IPS-NIHi11 (cell line): ENCODE measurements at places on chromosomes 13 and 19.

DNA sequence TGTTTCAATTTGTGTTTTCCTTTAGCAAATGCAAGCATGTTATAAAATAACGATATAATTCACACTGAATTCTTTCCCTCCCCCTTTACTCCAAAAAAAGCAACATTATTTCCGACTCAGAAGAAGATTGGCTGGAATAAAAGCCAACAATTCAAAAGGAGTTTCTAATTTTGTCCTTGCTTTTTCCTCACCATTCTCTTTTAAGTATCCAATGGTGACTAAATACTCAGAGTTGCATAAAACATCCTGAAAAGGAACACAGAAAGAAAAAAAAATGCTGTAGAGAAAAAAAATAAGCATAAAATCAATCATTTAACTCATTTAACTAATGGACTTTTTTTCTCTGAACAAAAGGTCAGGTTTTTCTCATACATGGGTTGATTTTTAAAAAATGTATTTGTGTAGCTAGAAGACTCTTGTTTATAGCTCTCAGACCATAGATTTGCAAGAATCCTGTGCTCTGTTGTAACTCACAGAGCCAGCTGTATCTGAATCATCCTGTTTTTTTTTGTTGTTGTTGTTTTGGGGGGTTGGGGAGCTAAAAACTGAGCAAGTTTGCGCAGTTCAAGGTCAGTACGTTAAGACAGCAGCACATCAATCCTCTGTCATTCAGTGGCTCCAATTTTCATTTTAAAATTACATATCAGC is 108.1 kb downstream of the PCDH17 start:
- no peak for DNase-seq

- no peak for DNase-seq
Measured at GRCh38 chr13:42388326-42388725, 116.4 kb downstream of the AKAP11 start.

DNA sequence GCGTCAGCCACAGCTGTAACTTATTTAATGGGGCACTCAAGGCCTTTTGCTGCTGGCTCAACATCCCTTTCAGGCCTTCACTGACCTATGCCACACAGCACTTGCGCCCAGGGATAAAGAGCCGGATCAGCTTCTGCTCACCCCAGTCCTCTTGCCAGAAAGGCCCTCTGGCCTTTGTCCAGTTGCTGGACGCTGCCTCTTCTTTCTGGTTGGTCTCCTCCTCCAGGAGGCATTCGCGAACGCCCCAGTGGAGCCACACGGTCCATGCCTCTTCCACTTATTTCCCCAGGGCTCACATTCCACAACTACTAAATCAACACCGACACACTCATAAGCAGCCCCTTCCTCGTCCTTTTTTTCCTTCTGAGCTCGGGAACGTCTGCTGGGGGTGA is 3.7 kb upstream of the ZNF329 start:
- DNase-seq: no peak

DNA sequence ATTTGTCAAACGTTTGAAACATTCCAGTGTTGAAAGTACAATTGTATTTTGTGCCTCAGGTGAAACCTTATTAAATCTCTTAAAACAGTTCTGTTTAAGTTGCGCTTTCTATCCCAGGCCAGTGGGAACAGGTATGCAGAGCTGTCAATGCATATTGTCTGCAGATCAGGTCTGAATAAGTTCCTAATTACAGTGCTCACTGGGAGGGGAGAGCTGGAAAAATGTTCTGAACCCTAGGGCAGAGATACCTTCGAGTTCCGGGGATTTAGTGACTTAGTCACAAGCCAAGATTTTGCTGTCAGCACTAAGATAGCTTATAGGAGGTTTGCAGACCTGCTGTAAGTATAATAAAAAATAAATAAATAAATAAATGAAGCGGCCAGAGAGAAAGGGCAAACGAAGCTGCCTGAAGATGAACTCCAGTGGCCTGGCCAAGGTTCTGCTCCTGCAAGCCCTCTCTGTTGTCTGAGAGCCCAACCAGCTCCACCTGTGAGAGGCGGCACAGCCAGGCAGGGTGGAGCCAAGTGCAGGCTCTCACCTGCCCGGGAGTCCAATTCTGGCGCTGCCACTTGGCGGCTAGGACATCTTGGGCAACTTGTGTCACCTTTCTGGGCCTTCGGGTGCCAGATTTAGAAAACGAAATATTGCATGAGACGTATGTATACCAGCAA is 97.9 kb upstream of the SLC7A1 start:
- peak; percentile 45 for DNase-seq

- no peak for DNase-seq
Measured at GRCh38 chr13:28533125-28533436, 38.2 kb upstream of the FLT1 start.

DNA sequence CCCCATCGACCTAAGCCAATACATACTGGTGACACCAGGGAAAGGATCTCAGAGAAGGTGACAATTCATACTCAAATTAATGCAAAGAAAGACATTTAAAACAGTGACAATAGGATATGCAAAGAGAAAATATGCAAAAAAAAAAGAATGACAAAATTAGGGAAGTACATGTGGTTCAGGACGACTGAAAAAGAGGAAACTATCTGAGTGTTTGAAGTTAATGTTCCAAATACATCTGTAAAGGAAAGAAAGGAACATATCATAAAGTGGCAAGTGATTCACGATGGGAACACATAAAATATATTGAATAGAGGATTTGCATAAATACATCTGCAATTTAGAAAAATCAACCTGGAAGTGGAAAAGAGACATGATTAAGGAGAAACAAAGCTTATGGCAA is 441.4 kb downstream of the SLITRK5 start:
- no peak for DNase-seq

- no peak for DNase-seq
Measured at GRCh38 chr13:24362435-24362952, 53.1 kb downstream of the C1QTNF9 start.

GRCh38 chr19:8083141-8083540 is 30.6 kb downstream of the CCL25 start:
- DNase-seq: no peak

- no peak for DNase-seq
Measured at GRCh38 chr13:109840201-109840892, 54.0 kb upstream of the IRS2 start.

- DNase-seq: peak; percentile 45
Measured at GRCh38 chr19:18339723-18340122, 675 bp upstream of the PGPEP1 start.

DNA sequence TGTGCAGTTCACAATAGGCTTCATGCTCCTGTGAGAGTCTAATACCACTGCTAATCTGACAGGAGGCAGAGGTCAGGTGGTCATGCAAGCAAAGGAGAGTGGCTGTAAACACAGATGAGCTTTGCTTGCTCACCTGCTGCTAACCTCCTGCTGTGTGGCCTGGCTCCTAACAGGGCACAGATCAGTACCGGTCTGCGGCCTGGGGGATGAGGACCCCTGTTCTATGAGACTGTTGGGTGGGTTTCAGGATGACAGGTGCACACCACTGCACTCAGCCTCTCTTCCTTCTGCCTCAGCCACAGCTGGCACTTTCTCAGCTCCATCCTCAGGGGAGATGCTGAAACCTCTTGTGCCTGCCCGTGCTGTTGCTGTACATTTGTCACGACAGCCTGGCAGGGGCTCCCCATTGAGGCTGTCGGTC is 9.7 kb downstream of the CLEC4G start:
- DNase-seq: no peak

DNA sequence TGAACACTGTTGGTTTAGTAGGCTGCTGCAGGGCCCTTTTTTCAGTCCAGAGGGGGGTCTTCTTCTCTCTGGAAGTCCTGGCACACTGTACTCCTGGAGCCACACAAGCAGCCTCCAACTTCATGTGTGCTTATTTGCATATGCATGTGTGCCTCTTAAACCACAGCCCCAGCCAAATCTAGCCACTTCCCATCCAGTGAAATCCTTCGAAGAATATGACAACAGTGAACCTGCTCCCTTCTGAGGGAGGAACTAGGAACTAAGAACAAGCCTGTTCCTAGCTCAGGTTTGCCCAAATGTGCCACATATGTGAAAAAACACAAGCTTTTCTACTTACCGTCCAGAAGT is 348.5 kb downstream of the FOXO1 start:
- no peak for DNase-seq

- peak; percentile 5 for DNase-seq
Measured at GRCh38 chr13:69291292-69291906, 816.2 kb upstream of the ATXN8OS start.

GRCh38 chr13:105997581-105998550 is 537.6 kb downstream of the EFNB2 start:
- DNase-seq: no peak

DNA sequence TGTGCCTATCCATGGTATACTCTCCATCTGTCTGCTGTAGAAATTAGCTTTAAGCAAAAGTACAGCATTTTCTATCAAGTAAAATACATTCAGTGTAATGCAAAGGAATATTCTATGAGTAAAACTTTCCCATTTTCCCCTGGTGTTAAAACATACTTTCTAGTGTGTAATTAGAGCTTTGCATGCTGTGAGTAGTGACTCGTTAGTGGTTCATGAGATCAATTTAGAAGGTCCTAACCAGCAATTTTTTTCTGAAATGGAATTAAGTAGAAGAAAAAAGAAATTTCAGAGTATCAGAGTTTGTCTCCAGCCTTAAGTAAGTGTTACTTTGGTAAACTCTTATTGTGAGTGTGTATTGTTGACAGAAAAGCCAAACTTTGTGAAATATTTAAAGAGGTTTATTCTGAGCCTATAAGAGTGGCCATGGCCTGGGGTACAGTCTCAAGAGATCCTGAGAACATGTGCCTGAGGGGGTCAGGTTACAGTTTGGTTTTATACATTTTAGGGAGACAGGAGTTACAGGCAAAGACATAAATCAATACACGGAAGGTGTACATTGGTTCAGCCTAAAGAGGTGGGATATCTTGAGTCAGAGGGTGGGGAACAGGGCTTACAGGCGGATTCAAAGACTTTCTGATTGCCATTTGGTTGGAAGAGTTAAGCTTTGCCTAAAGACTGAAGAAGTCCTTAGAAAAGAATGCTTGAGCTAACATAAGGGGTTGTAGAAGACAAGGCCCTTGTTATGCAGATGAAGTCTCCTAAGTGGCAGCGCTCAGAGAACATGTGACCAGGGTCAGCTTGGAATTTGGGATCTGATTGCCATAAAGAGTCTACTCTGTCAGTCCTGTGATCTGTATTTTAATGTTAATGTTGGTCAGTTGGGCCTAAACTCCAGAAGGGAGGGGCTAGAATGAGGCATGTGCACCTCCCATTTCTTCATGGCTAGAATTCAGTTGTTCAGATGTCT is 25.5 kb downstream of the FAM187B start:
- DNase-seq: peak; percentile 72

DNA sequence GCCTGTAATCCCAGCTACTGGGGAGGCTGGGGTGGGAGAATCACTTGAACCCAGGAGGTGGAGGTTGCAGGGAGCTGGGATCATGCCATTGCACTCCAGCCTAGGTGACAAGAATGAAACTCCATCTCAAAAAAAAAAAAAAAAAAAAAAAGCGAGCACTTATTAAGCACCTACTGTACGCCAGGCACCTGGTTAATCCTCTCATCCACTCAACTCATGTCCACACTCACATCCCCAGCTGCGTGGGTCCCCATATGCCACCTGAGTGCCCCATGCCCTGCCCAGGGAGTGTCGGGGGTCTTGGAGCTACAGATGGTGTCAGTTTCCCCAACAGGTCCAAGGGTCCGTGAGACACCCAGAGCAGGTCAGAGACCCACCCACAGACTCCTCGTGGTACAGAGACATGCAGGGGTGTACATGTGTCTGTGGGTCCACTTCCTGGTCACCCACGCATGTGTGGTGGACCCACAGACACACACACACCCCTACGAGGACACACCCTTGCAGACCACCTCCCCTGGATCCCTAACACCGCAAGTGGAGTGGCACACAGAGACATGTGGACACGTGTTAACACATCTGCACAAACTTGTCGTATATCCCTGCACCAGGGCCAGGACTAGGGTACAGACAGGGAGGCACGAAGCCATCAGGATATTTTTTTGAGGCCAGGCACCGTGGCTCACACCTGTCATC is 3.5 kb downstream of the INSL3 start:
- no peak for DNase-seq

DNA sequence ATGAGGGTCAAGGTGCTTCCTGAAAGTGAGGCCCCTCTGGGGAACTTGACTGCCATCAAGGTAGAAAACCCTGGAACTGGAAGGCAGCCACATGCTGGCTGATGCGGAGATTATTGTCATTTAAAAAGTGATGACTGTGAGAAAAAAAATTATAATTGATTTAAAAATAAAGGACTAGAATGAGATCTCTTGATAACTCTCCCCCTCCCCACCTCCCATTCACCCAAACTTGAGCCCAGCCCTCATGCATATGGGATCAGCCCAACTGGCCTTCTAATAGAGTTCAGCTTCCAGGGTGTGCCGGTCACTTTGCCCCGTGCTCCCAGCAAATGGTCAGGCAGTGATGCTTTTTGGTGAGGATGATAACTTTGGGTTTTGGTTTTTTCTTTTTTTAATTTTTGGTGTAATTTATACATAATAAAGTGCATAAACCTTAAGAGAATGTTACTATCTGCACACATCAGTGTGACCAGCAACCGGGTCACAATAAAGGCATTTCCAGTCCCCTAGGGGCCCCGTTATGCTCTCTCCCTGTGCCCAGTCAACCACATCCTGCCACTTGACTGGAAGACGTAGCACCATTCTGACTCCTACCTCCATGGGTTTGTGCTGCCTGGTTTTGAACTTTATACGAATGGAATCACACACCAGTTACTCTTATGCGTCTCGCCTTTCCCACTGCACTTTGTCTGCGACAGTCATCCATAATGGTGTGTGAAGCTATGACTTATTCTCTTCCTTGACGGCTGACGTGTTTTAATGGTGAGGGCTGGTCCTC is 187.9 kb downstream of the USP12 start:
- no peak for DNase-seq

GRCh38 chr19:54434873-54435214 is 14.2 kb upstream of the LENG8 start:
- no peak for DNase-seq

- DNase-seq: peak; percentile 86
Measured at GRCh38 chr19:47391510-47392223, 27.7 kb downstream of the MEIS3 start.

GRCh38 chr13:67228916-67229315 is 1.2 kb downstream of the PCDH9 start:
- DNase-seq: no peak

GRCh38 chr13:100589178-100589725 is 663 bp upstream of the GGACT start:
- DNase-seq: no peak

DNA sequence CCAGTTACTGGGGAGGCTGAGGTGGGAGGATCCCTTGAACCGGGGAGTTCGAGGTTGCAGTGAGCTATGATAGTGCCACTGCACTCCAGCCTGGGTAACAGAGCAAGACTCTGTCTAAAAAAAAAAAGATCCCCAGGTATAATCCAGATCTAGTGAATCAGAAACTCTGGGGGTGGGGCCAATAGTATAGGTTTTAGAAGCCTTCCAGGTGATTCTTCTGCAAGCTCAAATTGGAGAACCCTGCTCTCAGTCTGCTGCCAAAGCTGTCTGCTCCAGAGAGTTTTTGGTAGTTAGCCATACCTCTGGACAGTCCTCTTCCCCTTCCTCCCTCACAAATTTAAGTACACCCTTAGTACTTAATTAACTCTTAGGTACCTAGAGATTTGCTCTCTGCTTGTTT is 28.0 kb downstream of the SERP2 start:
- no peak for DNase-seq

GRCh38 chr19:49727217-49728030 is 35.7 kb downstream of the TSKS start:
- no peak for DNase-seq
